Pulmonary artery endothelial cell (primary cell): ENCODE measurements at places on chromosomes 12 and 14. TPM values are rescaled to one million over a fixed set of nuclear protein-coding genes. Genes with fewer than 3 reads are reported as not detected.
A peak's percentile ranks its signal among the peaks of the same experiment; 100 is the strongest.

PAPOLA gene
- total RNA-seq: 110 and 151 TPM in 2 replicates

CD27 gene
- total RNA-seq: not detected in 2 replicates

SYCP3 gene
- total RNA-seq: under 0.01 and 0.18 TPM in 2 replicates

PSMC6 gene
- 95.8 and 154 TPM in 2 replicates for total RNA-seq

ZFYVE26 gene
- total RNA-seq: 12.9 and 31.0 TPM in 2 replicates

DACT1 gene
- total RNA-seq: 0.35 and 0.40 TPM in 2 replicates

SOCS2 gene
- total RNA-seq: 3.3 and 3.8 TPM in 2 replicates

B4GALNT1 gene
- 0.07 and 0.35 TPM in 2 replicates for total RNA-seq

ITGB7 gene
- 0.42 TPM in 1 of 2 replicates, not detected in the other for total RNA-seq

CDC42BPB gene
- 113 and 121 TPM in 2 replicates for total RNA-seq

ARHGAP9 gene
- under 0.01 TPM in 1 of 2 replicates, not detected in the other for total RNA-seq

CPNE6 gene
- total RNA-seq: not detected in 2 replicates

CCDC175 gene
- not detected in 2 replicates for total RNA-seq

- DNase-seq: no peak
These were observed 15.2 kb upstream of the NAA30 start for GRCh38 chr14:57375156-57375555.

DNA sequence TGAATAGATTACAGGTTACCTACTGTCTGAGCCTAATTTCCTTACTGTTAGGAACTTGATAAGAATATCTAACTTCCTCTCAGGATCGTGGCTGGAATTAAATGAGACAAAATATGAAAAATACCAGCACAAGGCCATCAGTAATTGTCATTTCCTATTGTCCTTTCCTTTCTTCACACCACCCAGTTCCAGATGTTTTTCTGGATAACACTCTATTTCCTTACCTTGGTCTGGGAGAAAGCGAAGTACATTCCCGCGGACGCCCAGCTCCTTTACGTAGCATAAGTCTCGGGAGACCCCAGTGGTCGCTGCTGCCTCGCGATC lies 376 bp downstream of the GDF3 start:
- peak; percentile 69 for DNase-seq

DNA sequence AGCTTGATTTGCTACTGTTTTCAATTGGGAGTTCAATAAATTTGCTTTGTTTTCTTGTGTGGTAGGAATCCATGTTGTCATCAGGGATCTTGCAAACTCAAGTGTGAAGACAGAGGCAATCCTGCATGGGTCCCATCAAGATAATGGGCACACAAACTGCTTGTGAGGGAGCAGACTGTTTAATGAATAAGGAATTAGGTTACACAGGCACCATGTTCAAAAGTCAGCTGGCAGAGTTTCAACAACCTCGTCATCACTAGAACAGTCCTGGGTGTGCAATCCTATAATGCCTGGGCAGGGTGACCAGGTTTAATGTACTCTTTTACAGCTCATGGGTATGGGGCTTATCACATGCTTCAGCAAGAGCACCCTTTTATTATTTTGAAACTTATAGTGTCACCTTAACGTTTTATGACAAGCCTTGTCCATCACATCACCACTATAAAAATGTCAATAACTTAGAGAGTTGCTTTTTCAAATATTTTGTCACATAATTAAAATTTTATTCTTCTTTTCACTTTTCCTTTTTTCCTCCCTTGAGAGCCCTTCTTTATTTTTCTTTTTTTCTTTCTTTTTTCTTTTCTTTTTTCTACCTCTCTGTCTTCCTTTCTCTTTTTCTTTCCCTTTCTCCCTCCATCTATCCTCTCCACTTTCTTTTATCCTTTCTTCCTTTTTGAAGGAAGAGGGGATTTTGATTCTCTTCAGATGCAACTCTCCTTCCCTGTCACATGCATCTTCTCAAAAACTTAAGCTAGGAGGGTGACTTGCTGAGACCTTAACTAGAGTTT lies 252.2 kb upstream of the ATP2B1 start:
- DNase-seq: no peak

DNA sequence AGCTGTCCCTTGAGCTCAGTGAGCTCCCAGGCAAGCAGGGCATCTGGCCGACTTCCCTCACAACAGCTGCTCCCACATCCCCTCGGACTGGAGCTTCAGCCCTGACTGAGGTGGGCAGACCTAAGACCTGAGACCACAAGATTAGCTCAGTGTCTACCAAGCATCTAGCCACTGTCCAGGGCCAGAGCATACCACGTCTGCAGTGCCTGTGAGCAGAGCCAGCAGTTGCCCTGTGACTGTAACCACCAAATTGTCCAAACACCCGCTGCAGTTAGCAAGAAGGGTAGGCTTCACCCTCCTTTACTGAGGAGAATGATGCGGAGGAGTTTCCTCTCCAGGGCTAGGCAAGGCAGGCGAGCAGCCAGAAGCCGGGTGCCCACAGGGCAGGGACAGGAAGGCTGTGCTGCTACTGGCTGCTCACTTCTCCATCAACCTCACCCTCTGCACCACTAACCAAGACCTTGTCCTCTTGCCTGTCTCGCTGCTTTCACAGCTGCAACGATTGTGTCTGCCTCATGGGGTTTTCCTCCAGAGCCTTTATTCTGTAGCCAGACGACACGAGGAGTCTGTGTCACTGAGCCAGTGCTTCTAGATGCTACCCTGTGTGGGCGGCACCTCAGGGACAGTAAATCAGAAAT lies 53.9 kb downstream of the ANAPC7 start:
- no peak for DNase-seq

GRCh38 chr14:29757711-29758233 lies 169.9 kb downstream of the PRKD1 start:
- DNase-seq: no peak

DNA sequence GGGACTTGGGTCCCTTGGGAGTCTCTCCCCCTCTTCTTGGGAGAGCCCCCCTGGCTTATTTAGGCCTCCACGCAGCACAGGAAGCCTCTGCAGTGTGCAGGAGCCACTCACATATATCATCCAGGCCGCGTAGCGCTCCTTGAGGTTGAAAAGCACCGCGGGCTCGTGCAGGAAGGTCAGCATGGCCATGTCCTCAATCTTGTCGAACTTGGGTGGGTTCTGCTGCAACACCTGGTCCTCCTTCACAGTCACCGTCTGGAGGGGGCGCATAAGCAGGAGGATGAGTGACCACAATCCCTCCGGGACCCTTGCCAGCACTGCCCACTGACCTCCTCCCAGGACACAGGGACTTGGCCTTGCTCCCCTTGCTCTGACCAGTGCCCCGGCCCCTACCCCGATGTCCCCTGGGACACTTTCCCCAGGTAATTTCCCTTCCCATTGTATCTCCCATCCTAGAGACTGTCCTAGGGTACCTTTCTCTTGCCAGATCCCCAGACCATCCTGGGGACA lies 2.5 kb downstream of the MYH6 start:
- DNase-seq: no peak

- no peak for DNase-seq
These were observed 14.0 kb downstream of the SYNE3 start for GRCh38 chr14:95502381-95502950.

GRCh38 chr12:30485230-30485890 lies 210.3 kb downstream of the IPO8 start:
- DNase-seq: no peak

DNA sequence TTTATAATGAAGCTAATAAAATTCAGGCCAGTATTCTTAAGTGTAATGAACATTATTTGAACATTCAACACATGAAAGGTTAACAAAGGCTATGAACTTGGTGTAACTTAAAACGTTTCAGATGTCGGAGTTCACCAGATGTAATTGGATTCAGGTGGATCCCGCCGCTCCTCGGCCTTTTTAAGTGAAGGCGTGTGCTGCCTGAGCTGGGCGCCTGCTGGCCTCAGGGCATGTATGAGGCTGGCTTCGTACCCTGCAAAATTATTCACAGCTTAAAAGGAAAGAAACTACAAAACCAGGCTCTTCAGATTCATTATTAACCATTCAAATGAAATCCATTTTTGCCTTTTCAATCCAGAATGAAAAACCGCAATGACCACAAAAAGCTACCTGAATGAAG lies 69.9 kb downstream of the WIF1 start:
- no peak for DNase-seq

DNA sequence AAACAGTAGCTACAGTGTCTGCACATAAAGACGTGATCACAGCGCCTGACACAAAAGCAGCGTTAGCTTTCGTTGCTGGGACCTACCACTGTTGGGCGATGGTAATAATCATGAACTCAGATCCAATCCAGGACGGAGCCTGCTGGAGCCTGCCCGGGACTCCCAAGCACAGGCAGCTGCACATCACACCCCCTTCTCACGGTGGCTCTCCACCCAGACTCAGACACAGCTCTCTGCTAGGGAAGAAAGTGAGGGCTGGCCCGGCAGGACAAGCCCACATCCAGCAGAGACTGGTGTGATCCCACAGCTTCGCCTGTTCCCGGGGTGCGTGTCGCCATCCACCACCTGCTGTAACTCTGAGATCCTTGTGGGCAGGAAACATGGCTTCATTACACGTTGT lies 49.9 kb upstream of the FOXN3 start:
- no peak for DNase-seq

DNA sequence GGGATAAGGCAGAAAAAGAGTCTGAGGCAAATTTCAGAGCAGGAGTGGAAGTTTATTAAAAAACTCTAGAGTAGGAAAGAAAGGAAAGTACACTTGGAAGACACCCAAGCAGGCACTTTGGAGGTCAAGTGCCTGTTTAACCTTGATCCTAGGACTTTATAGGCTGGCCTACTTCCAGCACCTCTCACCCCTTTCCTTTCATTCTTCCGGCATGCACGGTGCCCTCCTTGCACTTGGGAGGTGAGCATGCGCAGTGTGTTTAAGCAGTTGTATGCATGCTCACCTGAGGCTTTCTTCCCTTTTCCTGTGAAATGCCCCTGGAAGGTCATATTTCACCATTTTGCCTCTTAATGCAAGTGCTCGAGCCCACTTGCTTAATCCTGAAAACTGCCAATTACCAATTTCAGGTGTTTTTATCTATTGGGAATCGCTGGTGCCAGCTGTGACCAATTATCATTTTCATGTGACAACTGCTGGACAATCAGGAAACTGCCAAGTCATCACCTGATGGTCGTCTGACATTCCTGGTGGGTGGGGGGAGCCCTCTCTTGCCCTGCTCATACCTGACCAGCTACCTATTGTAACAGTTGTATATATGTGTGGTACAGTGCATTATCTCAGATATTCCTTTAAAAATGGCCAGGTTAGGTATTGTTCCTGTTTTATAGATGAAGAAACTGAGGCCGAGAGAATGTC lies 53.5 kb downstream of the SUDS3 start:
- no peak for DNase-seq

DNA sequence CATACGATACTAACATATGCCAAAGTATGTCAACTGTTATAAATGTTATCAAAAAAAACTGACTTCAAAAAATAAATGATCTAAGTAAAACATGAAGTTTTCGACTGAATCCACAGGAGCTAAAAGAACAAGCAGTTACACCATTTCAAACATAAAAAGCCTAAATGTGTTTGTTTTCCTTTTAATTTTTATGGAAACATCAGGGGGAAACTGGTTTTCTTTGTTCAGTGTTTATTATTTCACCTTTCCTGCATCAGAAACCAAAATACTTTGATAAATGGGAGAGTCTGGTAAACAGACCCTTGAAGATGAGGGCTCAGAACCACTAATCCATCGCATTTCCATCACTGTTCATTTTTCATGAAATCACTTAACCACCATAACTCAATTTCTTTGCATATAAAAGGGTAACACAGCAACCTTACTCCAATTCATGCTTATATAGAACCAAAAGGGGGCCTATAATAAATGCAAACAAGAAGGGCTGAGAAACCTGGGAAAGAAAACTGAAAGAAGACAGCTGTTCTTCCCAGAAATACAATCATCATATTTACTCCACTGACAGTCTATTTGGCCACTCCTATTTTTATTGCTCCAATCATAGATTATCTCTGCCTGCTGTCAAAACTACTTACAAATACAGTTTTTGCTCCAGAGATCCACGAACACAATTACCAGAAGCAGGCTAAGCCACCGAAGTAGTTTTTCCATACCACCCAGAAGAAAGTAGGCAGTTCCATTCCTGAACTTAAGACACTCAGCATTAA lies 17.0 kb downstream of the FGD6 start:
- no peak for DNase-seq

DNA sequence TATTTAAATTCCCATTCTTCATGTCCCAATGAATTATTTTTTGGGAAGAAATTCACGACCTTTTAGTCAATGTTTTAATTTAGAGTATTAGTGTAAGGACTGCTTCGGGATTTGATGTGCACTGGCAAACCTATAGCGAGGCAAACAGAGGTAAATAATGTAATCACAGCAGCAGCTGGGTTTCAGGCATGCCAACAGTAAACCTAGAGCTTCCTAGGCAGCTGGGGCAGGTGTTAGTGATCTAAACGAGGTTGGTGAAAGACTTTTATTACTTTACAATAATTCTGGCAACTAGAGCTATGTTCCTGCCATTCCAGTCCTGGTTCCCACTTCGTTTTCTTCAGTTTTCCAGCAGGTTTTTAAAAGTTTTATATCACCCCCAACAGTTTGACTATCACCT lies 1036.4 kb upstream of the FOXG1 start:
- no peak for DNase-seq

DNA sequence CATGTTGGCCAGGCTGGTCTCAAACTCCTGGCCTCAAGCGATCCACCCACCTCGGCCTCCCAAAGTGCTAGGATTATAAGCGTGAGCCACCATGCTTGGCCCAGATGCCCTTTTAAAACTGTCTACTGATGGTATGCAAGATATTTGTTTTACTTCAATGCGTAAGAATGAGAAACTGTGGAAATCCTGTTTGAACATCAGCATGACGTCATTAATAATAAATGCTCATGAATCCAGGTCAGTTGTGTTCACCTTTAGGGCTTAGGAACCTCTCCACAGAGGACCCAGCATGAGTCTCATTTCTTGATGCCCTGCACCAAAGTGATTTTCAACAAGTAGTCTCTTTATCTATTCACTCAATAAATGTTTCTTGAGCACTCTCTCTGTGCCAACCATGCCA lies 34.5 kb upstream of the FOS start:
- DNase-seq: no peak

GRCh38 chr12:4011597-4011996 lies 138.4 kb upstream of the PARP11 start:
- no peak for DNase-seq

- no peak for DNase-seq
These were observed 136.7 kb upstream of the SLC35F4 start for GRCh38 chr14:58002618-58003017.

GRCh38 chr12:1544996-1545700 lies 49.2 kb downstream of the FBXL14 start:
- DNase-seq: no peak

- no peak for DNase-seq
These were observed 9.2 kb upstream of the PALS1 start for GRCh38 chr14:67232066-67232465.

- DNase-seq: no peak
These were observed 17.5 kb downstream of the YY1 start for GRCh38 chr14:100256339-100256895.
